HS-5 (cell line): ENCODE measurements at places on chromosomes 2 and 18.
A peak's percentile ranks its signal among the peaks of the same experiment; 100 is the strongest.

DNA sequence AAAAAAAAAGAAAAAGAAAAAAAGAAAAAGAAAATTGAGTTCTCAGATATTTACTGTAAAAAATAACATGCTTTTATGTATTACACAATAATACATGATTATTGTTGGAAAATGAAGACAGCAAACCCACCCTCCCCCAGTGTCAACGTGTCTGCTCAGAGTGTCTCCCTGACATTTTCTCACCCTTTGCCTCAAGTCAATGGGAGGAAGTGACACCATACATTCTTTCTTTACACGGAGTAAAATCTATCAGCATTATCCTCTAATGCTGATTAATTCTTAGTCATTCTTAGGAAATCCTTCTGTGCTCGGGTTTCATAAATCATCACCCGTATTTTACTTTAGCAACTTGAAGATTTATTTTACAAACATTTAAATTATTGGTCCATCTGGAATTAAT, 32.0 kb downstream of the CTAGE1 start:
- peak; percentile 88 for DNase-seq

GRCh38 chr2:79041032-79041448, 15.5 kb downstream of the REG3G start:
- no peak for DNase-seq

GRCh38 chr2:176854878-176855277, 357.7 kb upstream of the HNRNPA3 start:
- no peak for DNase-seq

GRCh38 chr2:120254178-120254577, 1.5 kb downstream of the RALB start:
- no peak for DNase-seq

GRCh38 chr2:77571545-77571944, 49.4 kb upstream of the LRRTM4 start:
- no peak for DNase-seq
